Right atrium auricular region (tissue), 2 donors: ENCODE measurements at places on chromosomes 5 and 9.

DNA sequence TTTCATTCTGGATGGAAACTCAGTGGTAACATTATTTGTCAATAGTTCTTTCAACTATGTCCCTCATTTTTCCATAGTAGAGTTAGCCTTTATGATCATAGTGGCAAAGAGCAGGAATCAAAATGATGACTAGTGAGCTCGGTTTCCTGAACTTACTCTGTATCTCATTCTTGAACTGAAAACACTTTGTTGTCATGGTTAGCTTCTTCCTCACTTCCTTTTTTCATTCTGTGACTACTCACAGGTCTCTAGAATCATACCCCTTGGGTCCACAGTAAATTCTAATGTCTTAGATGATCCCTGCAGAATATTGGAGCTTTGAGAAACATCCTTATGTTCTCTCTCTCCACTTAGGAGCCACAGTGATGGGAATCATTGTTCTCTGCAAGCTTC lies 29.4 kb upstream of the RECK start:
- no peak for DNase-seq
- H3K27me3 ChIP-seq: no peaks in the 10 kb centered on the region
- H3K4me1 ChIP-seq: no peaks in the 10 kb centered on the region
- no peak overlapping the region for H3K4me3 ChIP-seq

DNA sequence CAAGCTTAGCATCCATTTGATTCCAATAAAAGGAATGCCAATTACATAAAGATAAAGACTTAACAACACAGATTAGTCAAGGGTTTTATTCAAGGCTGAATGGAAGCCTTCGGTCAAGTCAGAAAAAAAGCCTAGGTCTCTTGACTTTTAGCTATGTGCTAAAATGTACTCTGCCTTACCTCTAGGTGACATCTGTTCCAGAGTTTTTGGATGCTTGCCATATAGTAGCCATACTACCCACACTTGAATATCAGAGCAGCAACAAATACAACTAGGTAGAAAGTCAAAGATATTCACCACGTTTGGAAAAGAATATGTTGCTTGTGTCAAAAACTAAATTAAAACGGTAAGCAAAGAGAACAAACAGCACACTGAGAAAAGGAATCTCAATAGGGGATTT lies 484.7 kb downstream of the ELAVL2 start:
- DNase-seq: no peak
- no peaks in the 10 kb centered on the region for H3K4me1 ChIP-seq
- H3K4me3 ChIP-seq: no peak overlapping the region
- no peak overlapping the region for H3K27ac ChIP-seq

DNA sequence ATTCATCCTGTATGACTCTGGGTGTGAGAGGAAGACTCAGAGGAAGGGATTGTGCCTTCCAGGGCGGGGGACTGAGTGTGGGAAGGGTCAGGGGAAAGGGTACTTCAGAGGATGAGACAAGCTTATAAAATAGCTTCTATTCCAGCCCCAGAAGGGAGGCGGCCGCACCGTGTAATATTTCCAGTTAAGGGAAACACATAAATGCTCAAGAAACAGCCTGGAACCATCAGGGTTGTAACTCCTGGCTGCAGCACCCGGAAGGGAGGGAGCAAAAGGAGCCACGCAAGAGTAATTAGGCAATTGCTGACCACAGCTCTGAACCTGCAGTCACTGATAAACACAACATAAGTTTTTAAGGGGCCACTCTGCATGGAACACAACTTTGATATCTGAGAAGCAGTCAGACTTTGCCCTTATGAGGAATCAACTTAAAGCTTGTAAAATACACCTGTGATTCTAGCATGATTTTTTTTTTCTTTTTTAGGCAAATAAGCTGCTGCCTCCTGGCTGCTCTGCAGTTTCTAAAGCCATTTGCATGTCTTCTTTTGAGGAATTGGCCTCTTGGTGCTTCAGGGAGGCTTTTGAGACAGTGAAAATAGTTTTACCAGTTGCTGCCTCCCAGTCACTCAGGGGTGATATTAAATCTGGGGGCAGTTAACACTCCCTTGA lies 382.7 kb downstream of the ENC1 start:
- H3K36me3 ChIP-seq: no peaks in the 10 kb centered on the region
- no peaks in the 10 kb centered on the region for H3K27me3 ChIP-seq
- peak; percentile 88 for DNase-seq
- peak overlapping the region; percentile 26 for H3K27ac ChIP-seq

- peaks cover 40% of the 10 kb centered on the region for H3K4me1 ChIP-seq
- H3K27ac ChIP-seq: no peak overlapping the region
- DNase-seq: no peak
- peaks cover 13% of the 10 kb centered on the region for H3K36me3 ChIP-seq
- no peaks in the 10 kb centered on the region for H3K27me3 ChIP-seq
Measured at GRCh38 chr5:115623658-115624057, 2.2 kb downstream of the TMED7 start.

DNA sequence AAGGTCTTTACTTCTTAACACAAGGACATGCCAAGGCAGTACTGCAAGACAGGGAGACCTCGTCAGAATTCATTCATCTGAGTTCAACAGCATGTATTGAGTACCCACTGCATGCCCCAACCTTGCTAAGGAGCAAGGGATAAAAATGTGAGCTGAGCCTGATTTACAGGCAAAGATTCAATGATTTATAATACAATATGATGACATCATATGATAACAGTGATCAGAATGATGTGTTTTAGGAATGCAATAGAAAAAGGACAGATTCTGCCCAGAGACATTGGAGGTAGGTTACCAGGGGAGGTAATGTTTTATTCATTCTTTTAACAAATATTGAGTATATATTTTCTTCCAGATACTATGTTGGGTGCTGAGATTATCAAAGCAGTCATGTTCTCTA lies 406.6 kb downstream of the ARHGEF28 start:
- H3K36me3 ChIP-seq: no peaks in the 10 kb centered on the region
- H3K27ac ChIP-seq: no peak overlapping the region
- H3K4me3 ChIP-seq: no peak overlapping the region
- H3K27me3 ChIP-seq: no peaks in the 10 kb centered on the region

- H3K4me1 ChIP-seq: no peaks in the 10 kb centered on the region
- H3K27me3 ChIP-seq: no peaks in the 10 kb centered on the region
- H3K36me3 ChIP-seq: no peaks in the 10 kb centered on the region
- no peak for DNase-seq
- H3K4me3 ChIP-seq: no peak overlapping the region
Measured at GRCh38 chr9:6598249-6598725, 47.2 kb downstream of the GLDC start.

DNA sequence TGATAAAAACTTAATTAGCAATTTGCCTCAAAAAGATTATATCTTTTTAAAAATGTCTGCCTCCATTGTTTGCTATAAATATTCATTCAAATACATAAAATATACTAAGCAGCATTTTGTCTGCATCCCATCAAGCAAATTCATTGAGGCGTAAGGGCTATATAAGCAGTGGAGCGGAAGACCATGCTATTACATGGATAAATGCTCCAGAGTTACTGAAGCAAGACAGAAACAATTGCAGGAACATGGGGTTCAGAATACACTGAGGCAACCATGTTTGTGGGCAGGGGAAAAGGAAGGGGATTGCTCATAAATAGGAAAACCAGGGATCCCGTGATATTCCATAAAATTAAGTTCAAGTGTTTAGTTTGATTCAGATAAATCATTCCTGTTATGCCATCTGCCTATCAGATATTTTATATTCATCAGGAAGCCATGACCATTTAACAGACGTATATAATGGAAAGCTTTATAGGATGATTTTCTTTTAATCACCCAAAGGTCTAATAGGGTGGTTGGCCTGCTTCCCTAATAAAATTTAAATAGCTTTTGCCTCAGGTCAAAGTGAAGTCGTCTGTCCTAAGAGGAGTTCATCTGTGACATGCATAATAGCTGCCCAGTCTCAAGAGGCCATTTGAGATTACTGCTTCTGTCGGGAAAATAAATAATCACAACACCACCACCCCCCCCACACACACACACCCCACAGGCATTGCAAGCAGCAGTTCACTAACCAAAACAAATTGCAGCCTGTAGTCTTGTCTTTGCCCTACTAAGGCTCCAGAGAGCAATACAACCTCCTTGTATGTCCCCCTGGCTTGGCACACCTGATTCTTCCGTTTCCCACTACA lies 105.2 kb downstream of the RASEF start:
- H3K4me1 ChIP-seq: no peaks in the 10 kb centered on the region
- H3K27ac ChIP-seq: no peak overlapping the region
- DNase-seq: no peak
- no peaks in the 10 kb centered on the region for H3K36me3 ChIP-seq
- no peaks in the 10 kb centered on the region for H3K27me3 ChIP-seq
- no peak overlapping the region for H3K4me3 ChIP-seq
